ENCODE measurements at places on chromosomes 7 and 10. TPM values are rescaled to one million over a fixed set of nuclear protein-coding genes. Genes with fewer than 3 reads are reported as not detected.

TRIM74 gene
- total RNA-seq = not detected

ACTR3C gene
- total RNA-seq = 0.53 TPM

FGFBP3 gene
- 0.93 TPM for total RNA-seq

SNX8 gene
- total RNA-seq = 54.4 TPM

HOXA13 gene
- total RNA-seq = not detected

NPSR1 gene
- total RNA-seq = not detected

PTPN20 gene
- 0.39 TPM for total RNA-seq

ASB13 gene
- 12.4 TPM for total RNA-seq

STK31 gene
- total RNA-seq = 0.05 TPM

TMEM178B gene
- 3.1 TPM for total RNA-seq

TACC2 gene
- 39.6 TPM for total RNA-seq

IQUB gene
- total RNA-seq = 0.29 TPM

ELMO1 gene
- total RNA-seq = 27.9 TPM

NKX1-2 gene
- not detected for total RNA-seq
